ENCODE measurements at places on chromosomes 2 and 18. TPM values are rescaled to one million over a fixed set of nuclear protein-coding genes. Genes with fewer than 3 reads are reported as not detected.

UGT1A3 gene
- total RNA-seq: not detected

DYTN gene
- total RNA-seq: not detected

DNA sequence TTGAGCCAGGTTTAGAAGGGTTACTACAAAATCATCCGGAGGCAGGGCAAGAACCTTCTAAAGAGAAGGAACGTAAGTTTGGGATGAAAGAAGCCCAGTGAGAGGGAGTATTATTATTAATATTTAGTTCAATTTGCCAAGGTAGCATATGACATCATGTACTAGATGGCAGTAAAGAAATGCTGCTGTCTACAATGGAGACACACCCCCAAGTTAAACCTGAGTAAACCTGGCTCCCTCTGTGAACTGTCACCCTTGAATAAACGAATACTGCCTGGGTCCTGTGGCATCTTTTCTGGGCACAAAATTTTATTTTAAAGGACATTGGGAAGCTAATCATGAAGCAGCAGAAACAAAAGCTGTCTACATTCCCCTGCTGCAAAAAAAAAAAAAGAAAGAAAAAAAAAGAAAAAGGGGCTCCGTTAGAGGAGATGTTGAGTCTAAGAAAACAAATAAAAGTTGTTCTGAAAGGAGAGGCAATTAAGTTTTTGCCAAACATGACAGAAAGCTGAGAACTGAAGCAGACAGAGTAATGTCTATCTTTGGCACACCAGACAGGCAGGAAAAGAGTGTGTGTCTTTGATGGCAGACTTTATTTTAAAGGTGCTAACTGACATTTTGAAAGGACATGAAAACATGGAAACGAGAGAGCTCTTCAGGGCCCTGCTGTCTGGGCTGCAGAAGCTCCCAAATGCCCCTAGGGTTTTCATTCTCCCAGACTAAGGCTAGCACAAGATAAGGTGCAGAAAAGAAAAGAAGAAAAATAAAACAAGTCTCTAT, 557.7 kb upstream of the CHAC2 start:
- no peak for DNase-seq

- DNase-seq: no peak
These were observed 127.1 kb downstream of the NCOA1 start for GRCh38 chr2:24618144-24618543.

DNA sequence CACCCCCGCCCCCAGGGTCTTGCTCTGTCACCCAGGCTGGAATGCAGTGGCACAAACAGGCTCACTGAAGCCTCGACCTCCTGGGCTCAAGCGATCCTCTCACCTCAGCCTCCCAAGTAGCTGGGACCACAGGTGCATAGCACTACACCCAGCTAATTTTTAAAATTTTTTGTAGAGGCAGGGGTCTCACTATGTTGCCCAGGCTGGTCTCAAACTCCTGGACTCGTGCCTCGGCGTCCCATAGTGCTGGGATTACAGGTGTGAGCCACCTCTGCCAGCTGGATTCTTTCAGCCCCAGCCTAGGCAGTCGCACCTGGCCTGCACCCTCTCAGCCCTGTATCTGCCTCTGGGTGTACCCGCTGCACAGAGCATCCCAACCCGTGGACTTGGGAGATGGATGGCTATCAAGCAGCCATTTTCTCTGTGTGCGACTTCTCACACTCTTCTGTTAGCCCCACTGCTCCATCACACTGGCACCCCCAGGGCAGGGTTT, 166.4 kb upstream of the HAAO start:
- DNase-seq: no peak

DNA sequence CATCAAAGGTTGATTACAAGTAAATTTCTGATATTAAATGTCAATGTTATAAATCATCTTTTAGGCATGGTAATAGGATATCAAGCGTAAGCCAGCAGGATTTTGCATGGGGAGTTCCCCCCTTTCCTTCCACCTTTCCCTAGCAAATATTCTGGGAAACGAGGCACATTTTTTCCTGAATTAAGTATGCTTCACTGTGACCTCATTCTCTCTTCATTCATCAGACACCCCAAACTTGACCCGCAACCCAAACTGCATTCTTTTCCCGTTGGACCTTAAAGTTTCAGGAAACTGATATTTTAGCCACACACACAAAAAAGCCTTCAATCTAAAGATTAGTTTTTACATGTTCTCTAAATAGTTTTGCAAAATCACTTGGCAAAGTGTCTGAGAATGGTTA, 214.5 kb upstream of the CTAGE1 start:
- DNase-seq: peak; percentile 12

GRCh38 chr2:3169106-3169870, 208.3 kb downstream of the EIPR1 start:
- peak; percentile 19 for DNase-seq

GRCh38 chr2:3634596-3635121, 23.3 kb upstream of the ALLC start:
- DNase-seq: no peak

RUFY4 gene
- not detected for total RNA-seq

Data from bronchial epithelial cell (primary cell).